ENCODE measurements at places on chromosomes 1 and 21.

DNA sequence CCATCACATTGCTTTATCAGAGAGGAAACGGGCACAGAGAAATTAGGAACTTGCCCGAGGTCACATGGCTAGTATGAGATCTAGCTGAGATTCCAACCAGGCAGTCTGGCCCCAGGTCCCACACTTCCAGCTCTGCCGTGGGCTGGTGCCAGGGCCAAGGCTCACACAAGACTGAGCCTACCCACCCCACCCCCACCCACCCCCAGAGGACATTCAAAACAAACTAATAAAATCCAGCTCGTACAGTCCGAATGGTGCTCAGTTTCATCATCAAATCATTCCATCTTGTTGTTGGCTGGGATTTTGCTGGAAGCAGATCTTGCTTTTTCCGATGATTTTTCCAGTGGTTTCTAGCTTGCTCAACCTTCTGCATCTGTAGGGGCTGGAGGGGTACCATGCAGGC, 27.9 kb downstream of the MATN1 start:
- no peak for DNase-seq

GRCh38 chr1:60978421-60979357, 103.7 kb upstream of the NFIA start:
- DNase-seq, result peak; percentile 46

DNA sequence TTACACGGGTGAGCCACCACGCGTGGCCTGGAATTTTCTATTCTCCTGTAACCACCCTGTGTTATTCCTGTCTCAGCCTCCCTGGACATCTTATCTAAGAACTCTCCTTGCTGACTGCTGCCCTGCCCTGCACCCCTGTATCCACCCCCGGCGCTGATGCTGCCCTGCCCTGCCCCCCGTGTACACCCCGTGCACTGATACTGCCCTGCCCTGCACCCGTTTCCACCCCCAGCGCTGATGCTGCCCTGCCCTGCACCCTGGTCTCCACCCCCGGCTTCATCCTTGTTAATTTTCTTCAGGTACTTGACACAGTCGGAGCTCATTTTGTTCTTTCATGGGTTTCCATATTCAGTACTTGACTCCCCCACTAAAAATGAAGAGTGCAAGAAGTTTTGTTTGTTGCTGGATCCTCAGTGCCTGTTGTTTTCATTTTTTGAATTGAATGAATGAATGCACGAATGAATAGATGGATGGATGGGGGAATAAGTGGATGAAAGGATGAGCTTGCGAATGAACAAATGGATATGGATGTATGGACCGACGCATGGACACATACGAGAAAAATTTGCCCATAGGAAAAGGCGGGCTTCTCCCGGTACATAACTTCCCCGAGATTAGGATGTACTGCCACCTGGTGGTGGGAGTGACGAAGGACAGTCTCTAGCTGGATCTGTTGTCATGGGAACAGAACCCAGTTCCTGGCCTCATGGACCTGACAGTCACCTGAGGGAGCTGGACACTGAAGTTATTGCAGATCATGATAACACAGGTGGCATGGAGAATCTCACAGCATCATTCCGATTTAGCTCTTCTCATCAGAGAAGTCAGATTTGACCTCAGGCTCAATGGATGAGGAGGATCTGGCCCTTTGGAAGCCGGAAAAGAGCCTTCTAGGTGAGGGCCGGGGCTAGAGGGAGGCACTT, 14.9 kb downstream of the AADACL4 start:
- peak; percentile 86 for DNase-seq

GRCh38 chr1:109971559-109971958, 13.0 kb upstream of the AHCYL1 start:
- DNase-seq, result no peak

- peak; percentile 50 for DNase-seq
These were observed 158.3 kb upstream of the CACNA1E start for GRCh38 chr1:181324797-181325616.

DNA sequence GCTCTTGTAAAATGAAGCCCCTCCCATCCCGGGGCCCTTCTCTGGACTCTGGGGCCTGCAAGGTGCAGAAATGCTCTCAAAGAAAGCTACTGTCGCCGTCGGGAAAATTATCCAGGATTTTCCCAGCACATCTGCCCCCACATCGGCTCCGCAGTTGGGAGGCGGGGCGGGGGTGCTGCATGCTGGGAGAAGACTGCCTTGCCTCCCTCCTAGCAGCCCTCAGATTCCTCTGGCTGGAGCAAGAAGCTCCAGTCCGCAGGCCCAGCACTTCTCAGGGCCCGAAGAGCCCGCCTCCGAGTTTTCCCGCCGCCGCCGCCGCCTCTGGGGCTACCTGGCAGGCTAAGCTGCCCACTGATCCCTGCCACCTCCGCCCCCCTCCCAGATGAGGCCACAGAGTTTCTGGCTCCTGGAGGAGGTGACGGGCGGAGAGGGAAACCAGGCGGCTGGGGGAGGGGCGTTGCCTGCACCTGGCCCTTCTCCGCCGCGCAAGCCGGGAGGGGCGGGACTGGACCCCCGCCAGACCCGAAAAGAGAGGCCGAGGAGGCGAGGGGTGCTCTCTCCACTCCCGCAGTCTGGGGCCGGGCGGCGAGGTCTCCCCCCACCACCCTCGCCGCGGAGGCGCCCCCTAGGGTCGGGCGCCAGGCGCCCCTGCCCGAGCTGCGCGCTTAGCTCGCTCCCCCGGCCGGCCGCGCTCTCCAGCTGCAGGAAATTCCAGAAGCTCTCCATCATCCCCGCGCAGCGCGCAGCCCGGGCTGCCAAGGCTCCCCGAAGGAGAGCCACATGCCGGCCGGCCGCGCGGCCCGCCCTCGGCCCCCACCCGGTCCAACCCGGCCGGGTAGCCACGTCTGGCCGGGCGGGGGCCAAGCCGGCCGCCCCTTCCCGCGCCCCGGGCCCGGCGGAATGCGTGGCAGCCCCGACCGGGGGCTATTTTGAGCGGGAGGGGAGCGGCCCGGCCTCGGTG, 28.8 kb downstream of the AHDC1 start:
- DNase-seq, result peak; percentile 88

DNA sequence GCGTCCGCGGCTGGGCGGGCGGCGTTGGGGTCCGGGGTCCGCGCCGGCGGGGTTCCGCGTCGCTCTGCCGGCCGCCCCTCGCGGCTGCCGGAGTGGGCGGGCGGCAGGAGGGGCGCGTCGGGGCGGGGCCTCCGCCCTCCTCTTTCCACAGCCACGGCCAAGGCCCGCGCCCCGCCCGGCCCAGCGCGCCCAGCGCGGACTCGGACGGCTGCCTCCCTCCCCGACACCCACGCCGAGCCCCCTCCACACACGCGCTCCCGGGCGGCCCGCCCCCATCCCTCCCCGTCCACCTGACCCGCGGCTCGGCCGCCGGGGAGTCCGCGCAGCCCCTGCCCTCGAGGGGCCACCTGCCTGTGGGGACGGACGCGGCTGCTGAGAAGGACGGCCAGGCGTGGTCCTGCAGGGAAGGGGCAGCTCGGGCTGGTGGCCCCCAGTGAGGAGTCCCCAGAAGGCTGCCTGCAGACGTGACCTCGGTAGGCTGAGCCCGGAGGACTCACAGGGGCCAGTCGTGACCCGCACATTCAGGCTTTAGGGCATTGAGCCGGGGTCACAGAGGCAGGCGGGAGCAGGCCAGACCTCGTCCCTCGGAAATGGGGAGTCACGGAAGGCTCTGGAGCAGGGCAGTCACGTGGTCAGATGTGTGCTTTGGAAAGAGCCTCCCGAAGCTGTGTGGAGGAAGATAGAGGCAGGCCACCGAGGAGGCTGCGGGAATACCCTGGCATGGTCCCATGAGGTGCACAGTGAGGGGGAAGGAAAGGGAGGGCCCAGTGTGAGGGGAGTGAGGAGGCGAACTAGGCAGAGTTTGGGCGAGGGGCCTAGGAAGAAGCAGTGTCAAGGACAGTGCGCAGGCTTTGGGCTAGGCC, at the start of gene COL8A2:
TSS of gene COL8A2 (minus strand) at position 94 of the 863 bp plus-strand sequence. CDS start 24,980 bp downstream, outside the sequence.
- DNase-seq, result peak; percentile 68

- DNase-seq, result no peak
These were observed 179.2 kb downstream of the NFIA start for GRCh38 chr1:61261595-61261994.

- DNase-seq, result no peak
These were observed 3.5 kb upstream of the MRPL24 start for GRCh38 chr1:156744344-156744743.

GRCh38 chr1:182972829-182973228, 19.9 kb upstream of the SHCBP1L start:
- DNase-seq, result no peak

- no peak for DNase-seq
These were observed 1594.3 kb downstream of the PLA2G4A start for GRCh38 chr1:188423073-188423472.

DNA sequence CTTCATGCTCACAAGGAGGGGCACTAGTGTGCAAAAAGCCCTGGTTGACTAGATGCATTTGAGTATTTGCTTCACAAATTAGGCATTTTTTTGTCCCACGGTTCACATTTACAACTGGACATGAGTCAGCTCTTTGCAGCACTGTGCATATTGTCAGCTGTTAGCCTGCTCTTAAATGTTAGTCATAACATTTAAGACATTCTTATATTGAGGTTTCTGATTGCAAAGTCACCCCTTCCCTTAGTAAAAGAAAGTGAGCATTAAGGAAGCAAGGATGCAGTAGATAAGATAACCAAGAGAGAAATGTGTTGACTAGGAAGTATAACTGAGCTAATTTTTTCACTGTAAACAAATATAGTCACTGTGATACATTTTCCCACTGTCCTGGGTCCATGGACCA, 132.6 kb upstream of the CTTNBP2NL start:
- DNase-seq, result peak; percentile 35

- DNase-seq, result no peak
These were observed 198.5 kb downstream of the PLA2G4A start for GRCh38 chr1:187027253-187027652.

DNA sequence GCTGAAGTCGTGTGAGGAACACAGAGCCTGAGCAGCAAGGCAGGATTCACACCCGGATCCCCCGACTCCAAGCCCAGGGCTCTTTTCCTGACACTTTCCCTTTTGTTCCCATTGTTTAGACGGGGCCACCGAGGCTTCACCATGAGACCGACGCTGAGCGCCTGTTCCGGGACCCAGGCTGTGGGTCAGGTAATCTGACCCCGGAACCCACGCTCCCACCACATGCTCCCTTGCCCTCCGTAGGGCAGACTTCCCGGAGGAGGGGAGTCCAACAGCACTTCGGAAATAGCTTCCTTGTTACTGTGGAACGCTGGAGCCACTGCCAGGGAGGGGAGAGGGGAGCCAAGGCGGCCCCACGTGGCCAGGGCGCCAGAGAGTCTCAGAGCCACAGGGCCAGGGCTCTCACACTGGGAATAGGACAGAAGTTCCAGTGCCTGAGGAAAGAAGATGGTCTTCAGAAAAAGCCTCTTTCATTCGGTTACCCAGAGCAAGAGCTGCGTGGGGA, 18.4 kb downstream of the RUNX3 start:
- DNase-seq, result no peak

DNA sequence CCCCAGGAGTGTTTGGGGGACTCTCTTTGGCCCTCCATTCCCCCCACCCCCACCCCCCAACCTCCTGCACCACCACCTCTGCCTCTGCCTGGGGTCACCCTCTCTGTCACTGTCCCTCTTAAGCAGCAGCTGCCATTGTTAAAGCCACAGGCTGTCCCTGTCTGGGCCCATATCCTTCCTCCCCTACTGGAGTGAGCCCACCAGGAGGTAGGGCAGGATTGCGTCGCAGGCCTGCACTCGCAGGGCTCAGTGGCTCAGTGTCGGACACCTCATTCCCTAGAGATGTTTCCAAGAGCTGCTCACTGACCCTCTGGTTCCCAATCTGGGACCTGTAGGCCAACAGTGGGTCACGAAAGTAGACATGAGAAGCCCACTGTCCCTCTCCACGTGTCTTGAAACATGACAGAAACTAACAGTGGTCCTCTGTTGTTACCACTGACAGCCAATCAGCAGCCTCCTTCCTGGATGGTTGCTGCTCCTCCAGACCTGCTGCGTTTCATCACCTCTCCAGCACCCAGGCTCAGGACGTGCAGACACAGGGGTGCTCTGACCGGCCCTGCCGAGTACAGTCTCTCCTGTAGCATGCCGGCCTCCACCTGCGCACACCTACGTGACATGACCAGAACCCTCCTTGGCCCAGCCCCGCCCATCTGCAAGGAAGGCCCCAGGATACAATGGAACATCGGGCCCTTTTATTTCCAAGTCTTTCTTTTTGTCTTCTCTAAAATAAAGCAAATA, 7.7 kb downstream of the PRDM15 start:
- DNase-seq, result no peak

- DNase-seq, result no peak
These were observed 38.9 kb upstream of the MRPS6 start for GRCh38 chr21:34034369-34035014.

- DNase-seq, result no peak
These were observed 8.8 kb upstream of the TGFB2 start for GRCh38 chr1:218336328-218336727.

DNA sequence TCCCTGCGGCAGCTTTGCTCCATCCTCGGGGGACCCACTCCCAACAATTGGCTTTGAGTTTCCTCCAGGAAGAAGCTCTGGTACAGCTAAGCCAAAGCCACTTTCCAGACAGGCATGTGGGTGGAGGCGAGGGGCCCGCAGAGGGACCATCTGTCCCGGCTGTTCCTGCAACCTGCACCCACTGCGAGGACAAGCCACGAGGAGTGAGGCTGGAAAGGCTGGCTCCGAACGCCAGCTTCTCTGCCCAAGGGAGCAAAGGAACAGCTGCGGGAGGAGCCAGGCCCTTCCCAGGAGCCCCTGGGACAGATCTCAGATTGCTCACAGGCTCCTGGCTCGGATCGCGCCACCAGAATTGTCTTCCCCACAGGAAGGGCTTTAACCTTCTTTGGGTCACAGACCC, 28.3 kb upstream of the PEF1 start:
- DNase-seq, result peak; percentile 21

- DNase-seq, result no peak
These were observed 14.7 kb upstream of the DISC1 start for GRCh38 chr1:231611851-231612250.

GRCh38 chr1:240732390-240732789, 120.4 kb upstream of the GREM2 start:
- peak; percentile 79 for DNase-seq
